ENCODE measurements at places on chromosomes 7 and 10.
A peak's percentile ranks its signal among the peaks of the same experiment; 100 is the strongest.

DNA sequence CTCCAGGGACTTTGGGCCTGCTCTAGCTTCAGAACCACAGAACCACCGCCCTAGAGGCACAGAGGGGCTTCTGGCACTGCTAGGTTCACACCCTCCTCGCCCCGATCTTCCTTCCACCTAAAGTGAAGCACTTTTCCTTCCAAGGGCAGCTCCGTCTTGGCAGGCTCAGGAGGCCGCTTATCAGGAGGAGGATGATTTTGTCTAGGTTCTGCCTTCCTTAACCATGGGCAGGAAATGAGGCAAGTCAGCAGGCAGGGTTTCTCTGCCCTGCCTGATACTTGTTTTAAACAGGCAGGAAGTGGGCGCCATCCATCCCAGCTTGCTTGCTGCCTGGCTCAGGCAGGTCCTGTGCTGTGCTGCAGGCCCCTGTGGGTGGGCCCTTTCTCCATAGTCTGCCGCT, 8.3 kb upstream of the ATP6V0E2 start:
- no peak for DNase-seq

GRCh38 chr7:157559596-157560257, 222.9 kb downstream of the DNAJB6 start:
- no peak for DNase-seq

- no peak for DNase-seq
These were observed 91.2 kb upstream of the POT1 start for GRCh38 chr7:125020801-125021200.

- peak; percentile 70 for DNase-seq
These were observed 263.2 kb downstream of the FZD1 start for GRCh38 chr7:91527460-91527859.

GRCh38 chr10:125023255-125023654, 81.3 kb downstream of the ZRANB1 start:
- no peak for DNase-seq
